ENCODE measurements at places on chromosomes 3 and 15.

- DNase-seq: no peak
Measured at GRCh38 chr3:196988241-196989029, 19.8 kb upstream of the PIGZ start.

- no peak for DNase-seq
Measured at GRCh38 chr3:53044371-53044710, 1.5 kb downstream of the SFMBT1 start.

DNA sequence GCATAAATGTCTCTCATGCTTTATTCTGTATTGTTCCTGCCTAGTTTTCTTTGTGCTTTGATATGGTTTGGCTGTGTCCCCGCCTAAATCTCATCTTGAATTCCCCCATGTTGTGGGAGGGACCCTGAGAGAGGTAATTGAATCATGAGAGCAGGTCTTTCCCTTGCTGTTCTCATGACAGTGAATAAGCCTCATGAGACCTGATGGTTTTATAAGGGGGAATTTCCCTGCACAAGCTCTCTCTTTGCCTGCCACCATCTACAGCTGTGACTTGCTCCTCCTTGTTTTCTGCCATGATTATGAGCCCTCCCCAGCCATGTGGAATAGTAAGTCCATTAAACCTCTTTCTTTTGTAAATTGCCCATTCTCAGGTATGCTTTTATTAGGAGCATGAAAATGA is 1596.6 kb downstream of the SI start:
- no peak for DNase-seq

DNA sequence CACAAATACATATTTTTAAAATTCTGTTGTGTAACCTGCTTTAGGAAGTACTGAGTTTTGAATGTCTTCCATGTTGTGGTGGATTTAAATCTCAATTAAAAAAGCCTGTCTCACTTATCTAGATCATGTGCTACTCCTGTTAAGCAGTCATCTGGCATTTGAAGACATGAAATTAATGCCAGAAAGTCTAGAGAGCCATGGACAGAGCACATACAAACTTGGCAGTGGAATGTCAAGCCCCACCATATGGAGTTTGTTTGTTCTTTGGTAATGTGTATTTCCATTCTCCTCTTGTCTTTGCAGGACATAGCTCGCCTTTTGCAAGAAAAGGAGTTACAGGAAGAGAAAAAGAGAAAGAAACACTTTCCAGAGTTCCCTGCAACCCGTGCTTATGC is 39.3 kb upstream of the UTS2B start:
- DNase-seq: no peak

DNA sequence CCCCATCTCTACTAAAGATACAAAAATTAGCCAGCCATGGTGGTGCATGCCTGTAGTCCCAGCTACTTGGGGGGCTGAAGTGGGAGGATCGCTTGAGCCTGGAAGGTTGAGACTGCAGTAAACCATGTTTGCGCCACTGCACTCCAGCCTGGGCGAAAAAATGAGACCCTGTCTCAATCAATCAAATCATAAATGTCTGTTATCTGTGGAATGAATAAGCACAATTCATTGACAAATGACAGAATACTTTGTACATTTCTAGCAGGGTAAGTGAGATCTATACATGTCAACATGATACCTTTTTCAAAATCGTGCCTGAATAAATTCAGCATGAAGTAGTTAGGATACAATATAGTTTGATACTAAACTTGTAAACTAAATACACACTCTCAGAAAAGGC is 181.2 kb downstream of the FOXP1 start:
- DNase-seq: no peak

DNA sequence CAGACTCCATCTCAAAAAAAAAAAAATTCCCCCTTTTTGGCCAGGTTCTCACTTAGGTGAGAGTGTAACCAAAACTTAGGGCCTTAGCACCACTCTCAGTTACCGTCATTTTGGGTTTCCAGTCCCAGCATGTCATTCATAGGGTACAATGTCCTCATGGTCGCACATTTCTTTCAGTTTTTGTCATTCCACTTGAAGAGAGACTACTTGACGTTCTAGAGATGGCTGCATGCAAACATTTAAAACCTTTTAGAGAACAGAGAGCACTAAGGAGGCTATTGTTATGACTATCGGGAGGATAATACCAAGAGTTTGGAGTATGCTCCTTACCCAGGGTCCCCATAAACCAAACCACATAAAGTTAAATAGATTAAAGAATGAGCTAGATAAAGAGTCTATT is 37.9 kb upstream of the THUMPD3 start:
- no peak for DNase-seq

- DNase-seq: no peak
Measured at GRCh38 chr3:36991147-36991546, 1.8 kb downstream of the EPM2AIP1 start.

GRCh38 chr3:32575451-32576113 is 4.9 kb upstream of the DYNC1LI1 start:
- DNase-seq: no peak

DNA sequence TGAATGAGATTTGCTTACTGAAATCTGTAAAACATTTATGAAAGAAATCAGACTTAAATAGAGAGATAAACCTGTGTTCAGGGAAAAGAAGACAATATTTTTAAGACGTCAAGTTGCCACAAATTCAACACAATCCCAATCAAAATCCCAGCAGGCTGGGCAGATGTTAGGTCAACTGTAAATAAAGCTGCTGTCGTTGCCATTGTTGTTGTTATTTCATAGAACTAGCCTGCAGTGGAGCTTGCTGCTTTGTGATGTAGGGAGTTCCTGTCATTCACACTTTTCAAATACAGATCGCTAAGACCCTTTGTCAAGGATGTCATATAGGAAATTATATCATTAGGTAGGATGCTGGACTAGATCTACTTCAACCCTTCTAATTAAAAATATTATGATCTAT is 123.1 kb downstream of the NEO1 start:
- no peak for DNase-seq

- no peak for DNase-seq
Measured at GRCh38 chr15:50876260-50876988, 32.1 kb upstream of the AP4E1 start.

- no peak for DNase-seq
Measured at GRCh38 chr3:112987710-112988334, 3.0 kb upstream of the GTPBP8 start.

- DNase-seq: no peak
Measured at GRCh38 chr3:64438812-64439211, 213.5 kb upstream of the PRICKLE2 start.

- no peak for DNase-seq
Measured at GRCh38 chr3:83946554-83946953, 1012.2 kb upstream of the CADM2 start.

GRCh38 chr3:130834476-130834875 is 59.4 kb upstream of the ATP2C1 start:
- DNase-seq: no peak

GRCh38 chr3:33491721-33492120 is 51.5 kb upstream of the UBP1 start:
- no peak for DNase-seq

- no peak for DNase-seq
Measured at GRCh38 chr15:35126236-35126635, 41.1 kb upstream of the NANOGP8 start.

DNA sequence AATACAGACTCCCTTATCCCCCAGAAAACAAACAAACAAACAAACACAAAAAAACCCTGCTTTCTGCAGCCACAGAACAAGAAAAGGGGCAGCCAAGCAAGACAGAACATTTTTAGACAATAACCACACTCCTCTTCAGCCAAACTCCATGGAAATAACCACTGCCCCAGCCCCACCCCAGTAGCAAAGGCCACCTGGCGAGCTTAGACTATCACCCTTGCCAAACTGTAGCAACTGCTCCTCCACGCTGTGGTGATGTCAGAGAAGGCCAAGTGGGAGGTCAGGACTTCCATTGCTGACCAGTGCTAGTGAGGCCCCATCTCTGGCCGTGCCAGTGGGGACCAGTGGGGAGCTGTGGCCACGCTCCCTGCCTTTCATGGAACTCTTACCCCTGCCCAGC is 60.3 kb upstream of the CHRNA7 start:
- no peak for DNase-seq

DNA sequence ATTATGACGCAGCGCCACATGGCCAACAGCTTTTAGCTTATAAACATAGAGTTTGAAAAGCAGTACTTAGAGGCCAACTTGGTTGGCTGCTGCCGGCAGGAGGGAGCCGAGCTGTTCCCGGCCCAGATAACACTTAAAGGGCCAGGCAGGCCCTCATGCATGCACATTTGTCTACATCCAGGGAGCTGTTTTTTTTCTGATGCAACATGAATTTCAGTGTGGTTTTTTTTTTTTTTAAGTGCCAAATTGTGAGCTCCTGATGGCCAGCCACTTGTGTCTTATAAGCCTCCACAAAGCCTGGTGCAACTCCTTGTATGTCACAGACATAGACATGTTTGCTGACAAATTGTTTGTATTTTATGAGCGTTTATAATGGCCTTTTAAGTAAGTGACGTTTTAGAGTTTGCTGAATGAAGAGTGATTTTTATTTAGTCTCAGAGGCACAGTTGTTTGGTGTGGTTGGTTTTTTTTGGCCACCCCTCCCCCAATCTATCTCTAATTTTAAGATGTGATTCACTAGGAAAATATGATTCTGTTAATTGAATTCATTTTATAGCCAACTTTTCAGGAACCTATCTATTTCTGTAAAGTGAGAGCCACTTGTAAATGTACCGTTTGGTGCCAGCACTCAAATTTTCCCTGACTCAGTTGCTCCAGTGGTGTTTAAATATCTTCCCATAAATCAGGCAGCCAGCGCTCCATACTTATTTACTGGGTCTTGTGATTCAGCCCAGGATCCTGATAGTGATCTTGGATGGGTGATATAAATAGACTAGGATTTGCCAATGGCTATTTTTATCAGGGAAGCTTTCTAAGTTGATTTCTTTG is 134.3 kb downstream of the VGLL4 start:
- peak; percentile 33 for DNase-seq

GRCh38 chr3:37494216-37494615 is 319.8 kb upstream of the LRRFIP2 start:
- no peak for DNase-seq

- DNase-seq: no peak
Measured at GRCh38 chr15:45023659-45024225, 747 bp downstream of the SORD start.

DNA sequence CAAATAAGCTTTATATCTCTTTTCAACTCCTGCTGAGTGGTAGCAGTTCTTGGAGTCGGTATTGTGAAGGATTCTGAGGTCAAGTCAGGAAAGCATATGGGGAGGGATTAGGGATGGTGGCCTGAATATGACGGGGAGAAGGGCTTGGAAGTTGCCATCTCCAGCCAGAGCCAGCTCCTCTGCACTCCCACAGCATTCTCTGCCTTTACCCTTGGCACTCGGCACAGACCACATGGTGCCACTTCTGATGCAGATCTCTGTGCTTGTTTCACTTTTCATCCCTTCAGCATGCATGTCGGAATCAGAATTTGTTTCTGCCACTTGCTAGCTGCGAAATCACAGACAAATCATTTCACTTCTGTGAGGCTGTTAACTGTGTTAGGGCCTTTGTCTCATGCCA is 52.5 kb downstream of the RAB11A start:
- DNase-seq: no peak

GRCh38 chr3:195761123-195761566 is 40.4 kb downstream of the MUC20 start:
- no peak for DNase-seq

DNA sequence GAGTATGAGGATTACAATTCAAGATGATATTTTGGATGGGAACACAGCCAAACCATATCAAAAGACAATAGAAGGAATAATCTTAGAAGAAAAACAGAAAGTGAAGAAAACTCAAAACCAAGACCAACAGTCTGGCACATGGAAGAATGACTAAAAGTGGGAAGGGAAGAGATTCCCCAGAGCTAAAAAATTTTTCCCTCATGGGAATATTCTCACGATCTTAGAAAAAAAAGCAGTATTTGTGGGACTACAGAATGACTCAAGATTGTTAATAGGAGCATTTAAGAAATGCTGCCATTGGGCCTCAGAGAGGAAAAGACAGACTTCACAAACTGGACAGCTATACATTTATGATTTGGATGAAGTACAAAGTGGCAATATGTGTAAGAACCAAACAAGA is 18.3 kb downstream of the OSTN start:
- DNase-seq: no peak

- no peak for DNase-seq
Measured at GRCh38 chr3:16262174-16262573, 2.6 kb downstream of the DPH3 start.

GRCh38 chr15:76904461-76905012 is 603 bp downstream of the SCAPER start:
- no peak for DNase-seq

GRCh38 chr15:81062937-81063336 is 62.2 kb downstream of the TLNRD1 start:
- no peak for DNase-seq

DNA sequence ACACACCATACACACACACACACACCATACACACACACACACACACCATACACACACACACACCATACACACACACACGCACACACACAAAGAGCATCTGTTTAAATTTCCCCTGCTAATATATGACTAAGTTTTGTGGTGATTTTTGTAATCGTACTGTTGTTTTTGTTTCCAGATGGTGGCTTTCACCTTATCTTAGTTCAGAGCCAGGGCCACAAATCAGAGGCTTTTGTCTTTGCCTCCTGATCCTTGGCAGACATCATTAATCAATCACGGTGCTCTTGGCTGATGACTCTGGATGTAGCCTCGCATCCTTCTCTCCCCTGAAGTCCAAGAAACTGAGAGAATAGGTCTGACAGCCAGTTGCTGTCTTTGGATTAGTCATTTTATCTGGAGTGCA is 52.1 kb downstream of the EDEM1 start:
- no peak for DNase-seq

DNA sequence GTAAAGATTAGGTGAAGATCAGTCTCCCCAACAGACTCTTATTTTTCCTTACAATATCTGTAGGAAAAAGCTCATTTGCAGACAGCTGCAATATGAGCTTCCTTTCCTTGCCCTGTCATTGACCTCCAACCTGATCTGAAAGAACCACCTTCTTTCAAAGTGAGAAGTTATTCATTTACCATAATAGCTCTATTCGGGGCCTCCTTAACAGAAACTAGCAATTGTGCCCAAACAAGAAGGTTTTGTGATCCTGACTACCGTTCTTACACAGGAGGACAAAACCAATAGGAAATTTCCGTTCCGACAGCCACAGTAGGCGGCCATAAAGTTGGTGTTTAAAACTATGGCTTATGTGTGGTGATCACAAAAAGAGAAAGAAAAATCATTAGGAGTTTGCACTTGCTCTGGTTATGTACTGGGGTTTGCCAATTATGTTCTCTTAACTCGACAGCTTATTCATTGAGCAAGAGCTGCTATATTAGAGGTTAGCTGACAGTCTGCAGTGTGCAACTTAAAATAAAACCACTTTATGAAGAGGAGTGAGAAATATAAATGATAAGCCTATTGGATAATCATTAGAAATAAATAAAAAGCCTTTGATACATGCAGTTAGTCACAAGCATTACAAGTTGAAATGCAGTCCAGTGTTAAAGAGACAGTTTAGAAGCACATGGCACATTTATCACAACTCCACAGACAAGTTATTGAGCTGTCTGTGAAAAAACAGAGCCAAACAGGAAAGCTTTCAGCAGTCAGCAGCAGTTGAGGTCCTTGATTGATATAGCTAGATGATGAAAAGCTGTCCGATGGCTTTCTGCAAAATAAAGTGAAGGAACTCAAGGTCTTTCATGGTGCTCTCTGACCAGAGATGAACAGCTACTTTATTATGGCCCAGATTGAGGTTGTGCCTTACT is 199.8 kb downstream of the WDR72 start:
- no peak for DNase-seq

GRCh38 chr3:97823046-97824004 is 1.5 kb downstream of the CRYBG3 start:
- no peak for DNase-seq

GRCh38 chr3:61052851-61053250 is 198.4 kb downstream of the FHIT start:
- DNase-seq: no peak
